ENCODE measurements at places on chromosomes 12 and 14. TPM values are rescaled to one million over a fixed set of nuclear protein-coding genes. Genes with fewer than 3 reads are reported as not detected.

DAO gene
- total RNA-seq: 0.41 TPM

TPH2 gene
- total RNA-seq: 0.10 TPM

SSPN gene
- 2.7 TPM for total RNA-seq

KRT78 gene
- total RNA-seq: not detected

- H3K36me3 ChIP-seq: no peaks in the 10 kb centered on the region
- H3K4me3 ChIP-seq: no peak overlapping the region
- no peak overlapping the region for H3K27ac ChIP-seq
- no peaks in the 10 kb centered on the region for H3K4me1 ChIP-seq
- H3K27me3 ChIP-seq: no peaks in the 10 kb centered on the region
Measured at GRCh38 chr12:92703786-92704185, 997 bp downstream of the PLEKHG7 start.

- peaks cover 7% of the 10 kb centered on the region for H3K36me3 ChIP-seq
- peak overlapping the region; percentile 51 for H3K4me3 ChIP-seq
- peak; percentile 55 for DNase-seq
- H3K27ac ChIP-seq: peak overlapping the region; percentile 85
- H3K4me1 ChIP-seq: peaks cover 29% of the 10 kb centered on the region
Measured at GRCh38 chr12:6953442-6954315, 2.5 kb downstream of the PTPN6 start.

GRCh38 chr12:109475993-109476806, 900 bp downstream of the KCTD10 start:
- peak overlapping the region; percentile 100 for H3K4me3 ChIP-seq
- H3K27ac ChIP-seq: peak overlapping the region; percentile 99
- peaks cover 52% of the 10 kb centered on the region for H3K4me1 ChIP-seq

DNA sequence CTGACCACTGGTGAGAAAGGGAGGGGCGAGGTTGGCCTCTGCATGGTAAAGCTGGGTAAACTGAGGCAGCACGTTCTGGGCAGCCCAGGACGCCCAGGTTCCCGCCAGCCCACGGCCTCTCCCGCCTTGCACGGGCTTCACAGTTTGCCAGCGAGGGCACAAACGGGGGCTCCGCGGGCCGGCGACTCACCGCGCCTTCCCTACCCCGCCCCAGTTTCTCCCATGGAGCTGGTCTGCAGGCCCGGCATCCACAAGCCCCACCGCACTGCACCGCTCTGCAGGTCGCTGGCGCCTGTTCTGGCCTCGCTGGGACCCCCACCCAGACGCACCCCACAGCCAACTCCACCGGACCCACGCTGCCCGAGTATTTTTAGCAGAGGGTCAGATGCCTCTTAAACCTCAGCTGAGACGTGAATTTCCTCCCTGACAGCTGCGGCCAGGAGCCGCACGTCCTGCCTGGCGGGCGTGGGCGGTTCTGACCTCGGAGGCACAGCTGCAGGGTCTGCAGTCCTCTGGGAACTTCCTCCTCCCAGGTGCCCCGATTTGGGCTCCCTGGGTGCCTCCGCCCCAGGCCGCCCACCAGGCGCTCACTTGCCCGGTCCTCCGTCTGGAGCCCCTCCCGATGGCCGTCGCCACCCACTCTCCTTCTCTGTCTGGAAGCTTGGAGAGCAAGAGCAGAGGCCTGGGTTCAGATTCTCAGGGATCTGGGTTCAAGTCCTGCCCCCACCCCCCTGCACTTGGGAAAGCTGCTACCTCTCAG, 29.5 kb upstream of the INF2 start:
- peaks cover 7% of the 10 kb centered on the region for H3K4me1 ChIP-seq
- H3K36me3 ChIP-seq: peaks cover 21% of the 10 kb centered on the region
- no peak overlapping the region for H3K4me3 ChIP-seq
- DNase-seq: no peak
- H3K27me3 ChIP-seq: peaks cover 15% of the 10 kb centered on the region
- H3K27ac ChIP-seq: no peak overlapping the region

- no peak overlapping the region for H3K27ac ChIP-seq
- H3K27me3 ChIP-seq: peaks cover 1% of the 10 kb centered on the region
- peaks cover 16% of the 10 kb centered on the region for H3K4me1 ChIP-seq
- peaks cover 3% of the 10 kb centered on the region for H3K36me3 ChIP-seq
- no peak for DNase-seq
Measured at GRCh38 chr14:59377991-59378601, 87.1 kb downstream of the GPR135 start.

DNA sequence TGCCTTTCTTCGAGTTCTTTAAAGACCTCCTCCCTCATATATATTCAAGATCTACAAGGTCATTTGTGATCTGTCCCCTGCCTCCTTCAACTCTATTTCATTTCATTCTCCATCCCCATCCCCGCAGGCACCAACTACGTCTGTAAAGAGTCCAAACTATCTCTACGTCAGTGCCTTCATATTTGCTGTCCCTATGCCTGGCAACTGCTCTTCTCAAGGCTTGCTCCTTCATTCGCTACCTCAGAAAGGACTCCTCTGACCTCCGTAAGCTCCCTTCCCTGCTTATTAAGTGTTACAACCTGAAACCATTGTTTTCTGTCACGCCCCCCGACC, 650 bp downstream of the LLPH start:
- DNase-seq: no peak
- peaks cover 4% of the 10 kb centered on the region for H3K27me3 ChIP-seq
- H3K4me3 ChIP-seq: peak overlapping the region; percentile 98
- peaks cover 14% of the 10 kb centered on the region for H3K36me3 ChIP-seq
- peak overlapping the region; percentile 90 for H3K27ac ChIP-seq

- no peak overlapping the region for H3K27ac ChIP-seq
- H3K27me3 ChIP-seq: peaks cover 1% of the 10 kb centered on the region
- peaks cover 6% of the 10 kb centered on the region for H3K4me1 ChIP-seq
- no peaks in the 10 kb centered on the region for H3K36me3 ChIP-seq
Measured at GRCh38 chr12:42810006-42810405, 220.5 kb upstream of the PRICKLE1 start.

DNA sequence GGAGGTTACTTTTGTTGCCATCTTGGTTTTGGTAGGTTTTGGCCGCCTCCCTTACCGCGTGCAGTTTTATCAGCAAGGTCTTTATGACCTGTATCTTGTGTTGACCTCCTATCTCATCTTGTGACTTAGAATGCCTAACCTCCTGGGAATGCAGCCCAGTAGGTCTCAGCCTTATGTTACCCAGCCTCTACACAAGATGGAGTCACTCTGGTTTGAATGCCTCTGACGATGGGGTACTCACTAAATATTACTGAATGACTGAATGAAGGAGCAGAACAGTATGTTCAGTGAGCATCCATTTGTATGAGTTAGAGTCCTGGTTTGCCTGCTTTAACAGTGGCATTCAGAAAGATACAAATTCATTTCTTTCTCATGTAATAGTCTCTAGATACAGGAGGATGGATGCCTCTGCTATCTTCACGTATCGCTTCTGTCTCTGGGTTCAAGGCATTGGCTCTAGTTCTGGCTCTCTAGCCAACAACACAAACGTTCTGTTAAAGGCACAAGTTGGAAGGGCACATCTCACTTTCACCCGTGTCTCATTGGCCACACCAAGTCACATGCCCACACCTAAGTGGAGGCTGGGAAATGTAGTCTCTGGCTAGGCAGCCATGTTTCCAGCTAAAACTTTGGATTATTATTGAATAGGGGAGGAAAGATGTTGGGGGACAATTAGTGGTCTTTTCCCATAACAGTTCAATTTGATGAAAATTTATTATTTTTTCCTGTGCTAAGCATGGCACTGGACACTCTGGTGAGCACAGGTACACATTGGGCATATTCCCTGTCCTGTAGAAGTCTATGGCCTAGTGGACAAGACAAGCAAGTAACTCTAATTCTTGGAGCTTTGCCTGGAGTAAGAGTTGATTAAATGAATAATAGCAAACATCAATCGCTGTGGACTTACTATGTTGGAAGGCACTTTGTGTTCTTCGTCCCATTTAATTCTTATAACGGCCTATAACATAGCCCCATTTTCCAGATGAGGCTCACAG, 75.2 kb upstream of the RPH3A start:
- no peaks in the 10 kb centered on the region for H3K27me3 ChIP-seq
- no peak overlapping the region for H3K27ac ChIP-seq
- peak; percentile 27 for DNase-seq
- H3K36me3 ChIP-seq: no peaks in the 10 kb centered on the region
- H3K4me1 ChIP-seq: peaks cover 5% of the 10 kb centered on the region

DNA sequence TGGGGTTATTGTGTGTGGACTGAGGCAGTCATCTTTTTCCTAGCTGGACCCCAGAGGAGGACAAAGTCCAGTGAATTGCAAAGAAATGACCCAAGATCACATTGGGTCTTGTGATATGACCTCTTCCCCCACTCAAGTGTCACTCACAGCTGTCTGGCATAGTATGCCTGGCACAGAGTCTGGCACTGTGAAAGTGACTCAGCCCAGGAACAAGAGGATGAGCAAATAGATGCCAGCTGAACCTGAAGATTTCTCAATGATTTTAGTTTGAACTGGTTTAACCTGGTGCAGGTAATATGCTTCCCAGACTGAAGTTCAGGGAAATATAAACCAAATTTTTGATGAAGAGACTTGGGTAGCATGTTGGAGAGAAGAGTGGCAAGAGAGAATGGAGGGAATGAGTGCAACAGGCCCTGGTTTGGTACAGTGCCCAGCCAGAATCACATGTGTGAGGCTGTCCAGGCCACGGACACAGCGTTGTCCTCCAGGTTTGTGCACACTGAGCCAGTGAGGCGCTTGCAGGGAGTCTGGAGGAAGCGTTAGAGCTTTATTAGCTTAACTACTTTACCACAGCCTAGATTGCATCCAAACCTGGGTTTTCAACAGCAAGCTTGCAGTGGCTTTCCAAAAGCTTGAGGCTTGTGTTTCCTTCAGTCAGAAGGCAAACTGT, 332.9 kb downstream of the NUAK1 start:
- no peaks in the 10 kb centered on the region for H3K27me3 ChIP-seq
- H3K27ac ChIP-seq: no peak overlapping the region
- H3K36me3 ChIP-seq: no peaks in the 10 kb centered on the region
- no peak overlapping the region for H3K4me3 ChIP-seq
- DNase-seq: no peak
- no peaks in the 10 kb centered on the region for H3K4me1 ChIP-seq

- H3K27me3 ChIP-seq: peaks cover 1% of the 10 kb centered on the region
- peak overlapping the region; percentile 81 for H3K27ac ChIP-seq
- no peak for DNase-seq
- H3K4me3 ChIP-seq: no peak overlapping the region
Measured at GRCh38 chr12:108447168-108447832, 67.8 kb upstream of the FICD start.

DNA sequence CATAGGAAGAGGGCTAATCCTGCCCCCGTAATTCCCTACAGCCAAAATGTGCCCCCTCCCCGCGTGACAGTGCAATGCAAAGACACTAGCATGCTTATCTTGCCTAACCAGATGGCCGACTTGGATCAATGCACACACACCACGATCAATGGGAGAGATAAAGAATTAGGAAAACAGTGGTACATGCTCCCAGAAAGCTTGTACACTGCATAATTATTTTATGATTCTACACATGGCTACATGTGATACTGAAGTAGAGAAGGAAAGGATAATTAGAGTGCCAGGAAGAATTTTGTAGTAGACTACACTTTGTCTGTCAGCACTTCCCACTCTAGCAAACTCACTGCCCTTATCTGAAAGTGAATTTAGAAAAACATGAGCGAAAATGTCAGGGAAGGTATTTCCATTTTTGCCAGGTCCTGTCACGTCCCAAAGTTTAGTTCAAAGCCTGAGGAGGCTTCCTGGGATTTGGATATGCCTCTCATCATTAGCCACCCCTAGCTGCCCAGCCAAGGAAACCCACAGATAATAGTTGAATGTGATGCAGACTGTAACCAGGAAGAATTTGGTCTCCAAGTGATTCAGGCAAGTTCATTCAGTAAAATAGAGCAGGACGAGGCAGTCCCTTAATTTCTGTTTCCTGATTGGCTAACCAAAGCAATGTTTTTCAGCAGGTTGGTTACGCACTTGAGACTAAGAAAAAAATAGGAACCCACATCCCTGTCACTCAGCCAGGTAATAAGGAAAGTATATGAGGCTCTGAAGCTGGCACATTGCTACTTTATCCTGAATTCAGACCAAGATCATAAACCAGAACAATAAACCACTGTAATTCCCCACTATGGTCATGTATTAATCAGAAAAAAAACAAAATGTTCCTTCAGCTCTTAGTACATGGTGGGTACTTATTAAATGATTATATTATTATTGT, 199.6 kb upstream of the OTX2 start:
- peaks cover 4% of the 10 kb centered on the region for H3K36me3 ChIP-seq
- peak; percentile 33 for DNase-seq
- peaks cover 20% of the 10 kb centered on the region for H3K4me1 ChIP-seq
- peak overlapping the region; percentile 89 for H3K27ac ChIP-seq

GRCh38 chr12:41917938-41918341, 226.7 kb downstream of the GXYLT1 start:
- no peaks in the 10 kb centered on the region for H3K36me3 ChIP-seq
- H3K4me1 ChIP-seq: peaks cover 8% of the 10 kb centered on the region
- DNase-seq: no peak
- no peak overlapping the region for H3K4me3 ChIP-seq
- no peak overlapping the region for H3K27ac ChIP-seq
- H3K27me3 ChIP-seq: no peaks in the 10 kb centered on the region

DNA sequence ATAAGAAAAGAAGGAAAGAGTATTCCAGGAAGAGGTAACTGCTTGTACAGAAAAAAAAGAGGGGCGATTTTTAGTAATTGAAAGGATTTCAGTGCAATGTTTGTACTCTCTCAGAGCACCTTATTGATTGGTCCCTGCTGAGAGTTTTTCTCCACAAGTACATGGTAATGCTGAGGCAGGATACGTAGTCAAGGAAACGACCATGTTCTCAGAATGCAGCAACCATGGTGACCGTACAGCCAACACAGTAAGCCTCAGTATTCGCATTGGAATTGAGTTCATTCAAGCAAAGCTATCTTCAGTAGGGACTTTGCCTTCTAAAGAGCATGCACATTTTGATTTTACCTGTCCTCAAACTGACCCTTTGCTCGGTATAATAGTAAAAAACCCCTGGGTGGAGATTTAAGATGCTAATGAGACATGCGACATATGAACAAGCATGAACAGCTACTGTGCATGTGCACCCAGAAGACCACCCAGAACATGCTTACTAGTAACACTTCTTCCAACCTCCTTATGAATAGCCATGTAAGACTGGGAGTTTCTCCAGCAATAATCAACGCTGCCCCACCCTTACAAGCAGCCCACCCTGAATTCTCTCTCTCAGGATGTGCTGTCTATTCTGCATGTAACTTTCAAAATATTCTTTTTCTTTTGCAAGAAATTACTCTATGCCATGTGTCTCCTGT, 6.2 kb upstream of the SLC41A2 start:
- H3K27ac ChIP-seq: peak overlapping the region; percentile 28
- H3K36me3 ChIP-seq: no peaks in the 10 kb centered on the region
- H3K4me3 ChIP-seq: no peak overlapping the region
- no peaks in the 10 kb centered on the region for H3K4me1 ChIP-seq

DNA sequence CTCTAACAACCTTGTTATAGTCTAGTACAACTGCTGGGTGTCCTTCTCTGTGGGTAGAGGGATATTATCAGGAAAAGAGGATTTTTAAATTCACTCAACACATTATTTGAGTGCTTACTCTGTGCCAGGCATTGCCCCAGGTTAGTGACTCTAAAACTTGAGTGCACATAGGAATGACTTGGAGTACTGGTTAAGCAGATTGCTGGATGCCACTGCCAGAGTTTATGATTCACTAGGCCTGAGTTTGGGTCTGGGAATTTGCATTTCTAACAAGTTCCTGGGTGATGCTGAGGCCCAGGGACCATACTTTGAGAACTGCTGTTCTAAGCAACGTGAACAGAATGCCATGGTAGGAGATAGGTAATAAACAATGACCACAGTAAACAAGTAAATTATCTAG, 96.6 kb downstream of the CFAP54 start:
- no peaks in the 10 kb centered on the region for H3K4me1 ChIP-seq
- no peaks in the 10 kb centered on the region for H3K36me3 ChIP-seq
- H3K27me3 ChIP-seq: no peaks in the 10 kb centered on the region
- H3K27ac ChIP-seq: no peak overlapping the region
- DNase-seq: no peak

- H3K27ac ChIP-seq: peak overlapping the region; percentile 33
- DNase-seq: no peak
- peaks cover 13% of the 10 kb centered on the region for H3K27me3 ChIP-seq
- H3K36me3 ChIP-seq: peaks cover 7% of the 10 kb centered on the region
Measured at GRCh38 chr12:121630791-121631355, 4.5 kb downstream of the ORAI1 start.
